NCI-H526 (cell line): ENCODE measurements at places on chromosomes 1 and 21.

DNA sequence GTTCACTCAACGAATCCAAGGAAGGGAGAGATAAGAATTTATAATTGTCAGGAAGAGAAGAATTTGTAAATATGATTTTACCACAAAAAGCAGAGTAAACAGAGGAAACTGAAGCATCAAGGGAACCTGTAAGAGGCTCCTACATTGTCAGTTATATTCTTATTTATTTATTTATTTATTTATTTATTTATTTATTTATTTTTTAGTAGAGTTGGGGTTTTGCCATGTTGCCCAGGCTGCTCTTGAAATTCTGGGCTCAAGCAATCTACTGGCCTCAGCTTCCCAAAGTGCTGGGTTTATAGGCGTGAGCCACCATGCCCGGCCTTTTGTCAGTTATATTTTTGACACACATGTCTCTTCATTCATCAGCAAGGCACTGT, 47.1 kb downstream of the FCRL3 start:
- no peak for DNase-seq

DNA sequence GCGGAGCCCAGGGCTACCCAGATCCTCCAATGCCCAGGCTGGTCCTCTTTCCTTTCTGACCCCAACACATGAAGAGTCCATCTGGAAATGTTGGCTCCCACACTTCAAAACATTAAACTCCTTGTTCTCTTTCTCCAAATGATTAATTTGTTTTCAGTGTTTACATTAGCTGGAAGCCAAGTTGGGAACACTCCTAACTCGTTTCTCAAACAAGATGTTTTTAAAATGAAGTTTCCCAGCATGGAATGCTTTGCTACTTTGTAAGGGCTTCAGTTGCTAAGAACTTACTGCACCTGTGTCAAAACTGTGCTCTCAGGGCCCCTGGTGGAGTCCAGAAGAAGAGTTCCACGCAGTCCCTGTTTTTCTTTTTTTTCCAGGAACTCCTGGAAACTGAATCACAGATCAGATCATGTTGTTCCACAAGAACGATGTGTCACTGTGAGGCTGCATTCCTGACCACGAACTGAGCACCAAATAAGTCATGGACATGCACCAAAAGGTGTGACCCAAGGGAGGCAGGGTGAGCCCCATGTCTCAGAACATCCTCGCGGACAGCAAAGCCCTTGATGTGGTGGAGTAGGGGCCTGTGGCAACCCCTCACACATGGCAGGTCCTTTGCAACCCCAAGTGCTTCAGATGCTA, 257.3 kb downstream of the KCNJ6 start:
- DNase-seq: no peak

- no peak for DNase-seq
These were observed 8.3 kb upstream of the ZC3H11B start for GRCh38 chr1:219621047-219621786.

DNA sequence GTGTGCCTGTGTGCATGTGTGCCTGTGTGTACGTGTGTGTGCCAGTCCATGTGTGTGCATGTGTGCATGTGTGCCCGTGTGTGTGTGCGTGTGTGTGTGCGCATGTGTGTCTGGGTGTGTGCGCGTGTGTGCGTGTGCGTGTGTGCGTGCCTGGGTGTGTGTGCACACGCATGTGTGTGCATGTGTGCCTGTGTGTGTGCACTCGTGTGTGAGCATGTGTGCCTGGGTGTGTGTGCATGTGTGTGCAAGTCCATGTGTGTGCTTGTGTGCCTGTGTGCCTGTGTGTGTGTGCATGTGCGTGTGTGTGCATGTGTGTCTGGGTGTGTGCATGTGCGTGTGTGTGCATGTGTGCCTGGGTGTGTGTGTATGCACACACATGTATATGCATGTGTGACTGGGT, 28.7 kb upstream of the COL6A2 start:
- DNase-seq: no peak
